ENCODE measurements at places on chromosomes 2 and 18. TPM values are rescaled to one million over a fixed set of nuclear protein-coding genes. Genes with fewer than 3 reads are reported as not detected.

Gene TMEM18
- 40.2 TPM for total RNA-seq

Gene C2orf92
- 18.2 TPM for total RNA-seq

Gene INPP5D
- 124 TPM for total RNA-seq

GRCh38 chr2:241726459-241726858, 8.0 kb upstream of the D2HGDH start:
- no peak for DNase-seq

- no peak for DNase-seq
Observed at GRCh38 chr2:36380624-36381481, 25.3 kb downstream of the CRIM1 start.

GRCh38 chr2:164700390-164700789, 79.1 kb upstream of the GRB14 start:
- DNase-seq, result no peak

- DNase-seq, result no peak
Observed at GRCh38 chr2:223947711-223948205, 2.6 kb upstream of the WDFY1 start.

DNA sequence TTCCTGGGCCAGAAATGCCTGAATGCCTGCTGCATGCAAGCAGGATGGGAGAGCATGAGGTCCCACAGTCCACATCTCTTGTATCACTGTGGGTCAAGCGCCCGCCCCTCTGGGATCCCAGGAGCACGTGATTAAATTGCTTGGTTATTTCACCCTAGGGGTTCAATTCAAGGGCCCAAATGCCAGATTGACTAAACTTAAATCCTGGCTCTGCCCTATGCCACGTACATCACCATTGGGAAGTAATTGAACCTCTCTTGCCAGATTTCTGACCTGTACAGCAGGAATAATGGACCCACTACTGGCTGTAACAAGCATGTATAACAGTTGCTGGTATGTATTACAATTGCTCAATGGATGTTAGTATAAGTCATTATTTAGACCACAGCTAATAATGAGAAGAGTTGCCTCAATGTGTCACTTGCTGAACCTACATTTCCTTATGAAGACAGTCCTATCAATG, 19.9 kb downstream of the FHL2 start:
- DNase-seq, result no peak

DNA sequence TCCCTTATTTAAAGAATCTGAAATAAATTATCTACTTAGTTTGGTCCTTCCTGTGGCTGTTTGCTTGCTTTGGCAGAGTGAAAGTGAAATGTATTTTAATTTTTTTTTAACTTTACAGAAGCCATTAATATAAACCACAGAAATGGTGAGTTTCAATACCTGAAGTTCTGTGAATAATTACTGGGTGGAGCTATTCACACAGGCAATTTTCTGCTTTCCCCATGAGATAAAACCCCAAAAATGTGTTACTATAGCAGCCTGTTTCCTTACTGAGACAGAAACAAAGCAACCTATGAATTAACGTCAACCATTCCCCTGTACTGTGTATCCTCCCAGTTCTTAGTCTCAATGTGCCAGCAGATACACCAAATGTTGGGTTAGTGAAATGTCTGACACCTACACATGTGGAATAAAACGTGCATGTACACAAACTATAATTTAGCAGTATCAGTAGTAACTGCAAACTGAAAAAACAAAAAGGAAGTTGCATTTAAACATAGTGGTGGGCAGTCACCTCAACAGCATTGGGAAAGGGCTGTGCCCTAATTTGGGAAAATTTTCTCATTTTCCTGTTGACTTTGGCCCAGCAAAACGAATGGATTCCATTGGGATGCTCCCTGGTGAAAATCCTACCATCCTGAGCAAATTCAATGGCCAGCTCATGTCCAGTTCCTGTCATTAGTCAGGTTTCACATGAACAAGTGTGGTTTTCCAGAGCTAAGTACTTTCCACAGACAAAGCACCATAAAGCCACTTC, 73.1 kb upstream of the RMDN2 start:
- no peak for DNase-seq

DNA sequence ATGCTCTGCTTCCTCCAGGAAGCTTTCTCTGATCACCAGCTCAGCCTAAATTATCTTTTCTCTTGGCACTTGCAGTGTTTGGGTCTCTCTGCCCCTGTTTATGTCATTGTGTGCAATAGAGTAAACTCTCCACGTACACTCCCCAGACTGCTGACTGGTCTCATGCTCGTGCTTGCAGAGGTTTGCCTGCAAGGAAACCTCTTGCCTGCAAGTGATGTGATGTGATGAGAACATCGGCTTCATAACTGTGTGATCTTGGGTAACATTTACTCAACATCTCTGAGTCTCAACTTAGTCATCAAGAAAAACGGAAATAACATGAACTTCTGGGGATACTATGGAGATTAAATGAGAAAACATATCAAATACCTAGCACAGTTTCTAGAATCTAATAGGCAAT, 92.3 kb downstream of the BIN1 start:
- DNase-seq, result no peak

DNA sequence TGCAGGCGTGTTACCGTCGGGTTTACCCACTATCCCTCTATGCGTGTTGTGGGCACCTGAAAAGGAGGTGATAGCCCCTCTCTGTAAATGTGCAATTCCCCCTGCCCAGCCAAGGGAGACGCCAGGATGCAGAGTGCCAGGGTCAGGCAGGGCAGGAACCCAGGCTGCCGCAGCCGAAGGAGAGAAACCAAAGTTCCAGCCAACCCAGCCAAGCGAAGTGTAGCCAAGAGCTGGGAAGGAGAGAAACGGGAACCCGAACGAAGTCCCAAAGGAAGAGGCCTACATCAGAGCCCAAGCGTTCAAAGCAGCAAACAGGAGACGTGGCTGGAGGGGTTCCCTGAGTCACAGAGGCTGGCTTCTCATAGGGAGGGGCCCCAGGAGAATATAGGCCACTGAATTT, 24.2 kb upstream of the SPR start:
- no peak for DNase-seq
